ENCODE measurements at places on chromosomes 16 and 17. TPM values are rescaled to one million over a fixed set of nuclear protein-coding genes. Genes with fewer than 3 reads are reported as not detected.

The CEP295NL gene
- total RNA-seq = 0.60 TPM

The KRT12 gene
- total RNA-seq = not detected

The ASPA gene
- total RNA-seq = 3.8 TPM

- peak; percentile 86 for DNase-seq
Measured at GRCh38 chr17:15384142-15384787, 42.9 kb upstream of the TEKT3 start.

- DNase-seq = no peak
Measured at GRCh38 chr16:90084215-90084950, 7.3 kb upstream of the PRDM7 start.

DNA sequence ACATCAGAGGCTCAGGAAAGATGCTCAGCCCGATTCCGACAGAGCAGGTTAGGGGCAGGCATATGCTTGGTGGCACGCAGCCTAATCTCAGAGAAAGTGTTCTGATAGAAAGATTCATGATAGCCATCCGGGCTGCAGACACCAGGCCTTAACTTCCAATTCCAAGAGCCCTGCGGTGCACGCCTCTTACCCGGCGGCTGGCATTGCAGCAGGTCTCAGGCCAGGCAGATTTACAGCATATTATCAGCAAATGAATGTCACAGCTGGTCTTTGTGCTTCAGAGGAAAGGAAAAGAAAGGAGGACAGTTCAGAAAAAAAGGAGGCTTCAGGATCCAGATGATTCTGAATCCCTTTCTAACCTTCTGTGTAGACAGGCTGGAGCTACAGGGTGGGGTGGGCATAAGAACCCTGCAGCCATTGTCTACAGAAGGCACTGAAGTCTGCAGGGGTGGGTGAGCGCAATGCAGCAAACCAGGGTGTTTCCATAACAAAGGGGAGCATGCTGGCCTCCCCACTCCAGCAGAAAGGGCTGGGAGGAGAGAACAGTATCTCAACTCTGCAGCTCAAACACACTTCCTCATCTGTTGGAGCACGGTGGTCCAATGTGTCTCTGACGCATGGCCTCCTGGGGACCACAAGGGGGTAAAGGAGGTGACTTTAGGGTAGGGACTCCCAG, 277.4 kb upstream of the XYLT1 start:
- DNase-seq = no peak

DNA sequence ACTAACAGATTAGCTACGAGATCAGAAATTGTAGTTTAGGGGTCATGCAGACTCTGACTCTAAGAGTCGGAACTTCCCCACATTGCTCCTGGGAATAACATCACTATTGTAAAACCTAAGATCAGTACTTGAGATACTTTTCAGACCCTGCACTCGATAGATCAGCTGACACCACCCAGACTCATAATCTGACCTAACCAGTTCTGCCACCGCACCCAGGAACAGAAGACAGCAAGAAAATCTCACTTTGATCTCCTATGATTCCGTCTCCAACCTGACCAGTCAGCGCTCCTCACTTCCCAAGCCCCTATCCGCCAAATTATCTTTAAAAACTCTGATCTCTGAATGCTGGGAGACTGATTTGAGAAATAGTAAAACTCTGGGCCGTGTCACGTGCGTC, 27.2 kb upstream of the ASGR2 start:
- DNase-seq = no peak

The HSD17B2 gene
- total RNA-seq = not detected

The TMEM88 gene
- total RNA-seq = 35.4 TPM

The KCNJ16 gene
- not detected for total RNA-seq

The KRTAP2-2 gene
- not detected for total RNA-seq

- DNase-seq = no peak
Measured at GRCh38 chr16:54939510-54940278, 9.0 kb downstream of the IRX5 start.

- no peak for DNase-seq
Measured at GRCh38 chr16:19415918-19416317, 1.8 kb upstream of the TMC5 start.

The ZFPM1 gene
- 4.1 TPM for total RNA-seq

GRCh38 chr17:7559320-7560171, 996 bp downstream of the TNFSF13 start:
- DNase-seq = no peak

DNA sequence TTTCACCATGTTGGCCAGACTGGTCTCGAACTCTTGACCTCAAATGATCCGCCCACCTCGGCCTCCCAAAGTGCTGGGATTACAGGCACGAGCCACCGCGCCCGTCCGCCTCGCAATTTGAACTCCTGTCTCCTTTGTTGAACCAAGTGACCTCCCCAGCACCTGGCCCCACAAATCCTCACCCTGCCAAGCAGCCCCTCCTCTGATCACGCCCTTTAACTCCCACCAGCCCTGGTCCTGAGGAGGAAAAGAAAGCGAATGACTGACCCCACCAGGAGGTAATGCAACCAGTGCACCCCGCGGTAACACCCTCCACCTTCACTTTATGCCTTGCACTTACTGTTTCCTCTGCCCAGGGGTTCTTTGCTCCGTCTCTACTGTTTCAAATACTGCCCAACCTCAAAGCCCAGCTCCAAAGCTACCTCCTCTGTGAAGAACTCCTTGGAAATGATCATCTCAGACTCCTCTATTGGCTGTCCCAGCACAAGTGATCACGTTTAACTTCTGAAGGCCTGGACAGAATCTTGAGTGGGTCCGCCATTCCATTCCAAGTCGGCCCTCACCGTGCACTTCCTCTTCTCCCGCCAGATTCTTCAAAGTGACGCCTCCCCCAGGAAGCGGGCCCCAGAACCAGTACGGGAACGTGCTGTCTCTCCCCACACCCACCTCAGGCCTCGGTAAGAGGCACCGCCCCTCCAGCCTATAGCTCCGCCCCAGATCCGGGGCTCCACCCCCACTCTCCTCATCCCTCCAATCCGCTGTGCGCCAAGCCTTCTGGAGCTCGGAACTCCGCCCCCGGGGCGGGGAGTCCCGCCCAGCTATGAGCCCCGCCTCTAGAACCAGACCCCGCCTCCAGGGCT, 4.4 kb downstream of the CD19 start:
- peak; percentile 90 for DNase-seq

DNA sequence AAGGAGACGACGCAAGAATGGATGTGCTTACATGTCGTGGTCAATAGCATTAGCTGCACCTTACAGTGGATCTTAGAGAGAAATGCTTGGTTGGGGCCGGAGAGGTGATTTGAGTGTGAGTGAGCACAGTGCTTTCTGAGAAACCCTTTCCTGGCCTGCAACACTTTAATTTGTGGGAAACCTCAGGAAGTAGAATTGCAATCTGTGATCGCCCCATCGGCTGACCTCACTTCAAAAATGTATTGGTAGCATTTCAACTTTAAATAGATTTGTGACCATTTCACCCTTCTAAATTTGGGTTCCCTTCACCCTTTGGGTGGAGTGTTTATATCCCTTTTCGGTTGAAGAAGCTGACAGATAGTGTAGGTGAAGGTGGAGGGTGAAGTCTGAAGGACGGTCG, 13.2 kb downstream of the PRKCB start:
- no peak for DNase-seq

The FBXW10 gene
- total RNA-seq = not detected

The RNPS1 gene
- 105 TPM for total RNA-seq

DNA sequence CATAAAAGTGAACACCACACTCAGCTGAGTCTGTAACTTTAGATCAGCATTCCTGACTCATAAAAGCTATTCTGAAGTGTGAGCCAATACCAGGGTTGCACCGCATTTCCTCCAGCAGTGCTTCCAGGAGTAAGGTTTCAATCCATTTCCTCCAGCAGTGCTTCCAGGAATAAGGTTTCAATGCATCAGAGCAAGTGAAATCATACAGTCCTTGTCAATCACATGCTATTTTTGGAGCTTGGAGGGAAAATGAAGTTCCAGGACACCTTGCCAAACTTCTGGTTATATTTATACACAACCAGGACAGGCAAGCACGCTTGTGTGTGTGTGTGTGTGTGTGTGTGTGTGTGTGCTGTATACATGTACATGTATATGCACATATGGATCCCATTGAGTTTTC, 327.6 kb downstream of the GRIN2A start:
- no peak for DNase-seq

The KCNJ2 gene
- total RNA-seq = 44.3 TPM

DNA sequence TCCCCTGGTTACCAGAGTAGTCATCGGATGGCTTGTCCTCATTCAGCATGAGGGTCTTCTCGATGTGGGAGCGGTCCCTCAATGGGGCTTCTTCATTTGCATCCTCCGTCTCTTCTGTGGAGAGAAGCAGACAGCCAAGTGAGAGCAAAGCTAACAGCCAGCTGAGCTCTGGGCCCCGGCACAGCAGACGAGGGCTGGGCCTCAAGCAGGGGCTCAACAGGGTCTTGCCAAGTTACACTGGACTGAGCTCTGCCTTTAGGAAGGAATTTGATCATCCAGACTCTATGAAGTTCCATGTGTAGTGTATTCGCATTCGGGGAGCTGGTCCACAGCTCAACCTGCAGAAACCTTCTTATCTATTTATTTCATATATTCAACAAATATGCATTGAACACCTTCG, 37.4 kb downstream of the SRL start:
- DNase-seq = no peak

DNA sequence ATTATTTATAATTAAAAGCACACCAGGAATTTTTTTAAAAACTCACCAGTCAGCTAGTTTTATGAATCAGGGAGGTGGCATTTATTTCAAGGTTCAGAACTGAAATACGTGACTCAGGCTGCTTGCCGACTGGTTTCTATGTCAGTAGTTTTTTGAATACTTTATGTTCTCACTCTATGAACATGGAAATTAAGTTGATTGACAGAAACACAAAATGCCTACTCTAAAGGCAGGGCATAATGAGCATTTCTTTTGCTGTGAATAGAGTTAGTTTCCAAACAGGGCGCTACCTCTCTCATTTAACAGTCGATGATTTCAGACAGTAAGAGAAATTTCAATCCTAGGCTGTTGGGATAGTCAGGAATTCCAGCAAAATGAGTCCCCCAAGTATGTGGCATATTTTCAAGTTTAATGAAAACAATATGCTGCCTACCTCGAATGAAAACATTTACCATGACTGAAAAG, 6.7 kb downstream of the HS3ST3B1 start:
- DNase-seq = no peak

The SLC16A13 gene
- 1.8 TPM for total RNA-seq

The AURKB gene
- 1.2 TPM for total RNA-seq

Data from Right ventricle myocardium inferior (tissue), 1 donor.